RPMI7951 (cell line): ENCODE measurements at places on chromosomes 7 and 10. TPM values are rescaled to one million over a fixed set of nuclear protein-coding genes. Genes with fewer than 3 reads are reported as not detected.

GRCh38 chr10:62109587-62110293, 158.9 kb downstream of the RTKN2 start:
- DNase-seq, result no peak

DNA sequence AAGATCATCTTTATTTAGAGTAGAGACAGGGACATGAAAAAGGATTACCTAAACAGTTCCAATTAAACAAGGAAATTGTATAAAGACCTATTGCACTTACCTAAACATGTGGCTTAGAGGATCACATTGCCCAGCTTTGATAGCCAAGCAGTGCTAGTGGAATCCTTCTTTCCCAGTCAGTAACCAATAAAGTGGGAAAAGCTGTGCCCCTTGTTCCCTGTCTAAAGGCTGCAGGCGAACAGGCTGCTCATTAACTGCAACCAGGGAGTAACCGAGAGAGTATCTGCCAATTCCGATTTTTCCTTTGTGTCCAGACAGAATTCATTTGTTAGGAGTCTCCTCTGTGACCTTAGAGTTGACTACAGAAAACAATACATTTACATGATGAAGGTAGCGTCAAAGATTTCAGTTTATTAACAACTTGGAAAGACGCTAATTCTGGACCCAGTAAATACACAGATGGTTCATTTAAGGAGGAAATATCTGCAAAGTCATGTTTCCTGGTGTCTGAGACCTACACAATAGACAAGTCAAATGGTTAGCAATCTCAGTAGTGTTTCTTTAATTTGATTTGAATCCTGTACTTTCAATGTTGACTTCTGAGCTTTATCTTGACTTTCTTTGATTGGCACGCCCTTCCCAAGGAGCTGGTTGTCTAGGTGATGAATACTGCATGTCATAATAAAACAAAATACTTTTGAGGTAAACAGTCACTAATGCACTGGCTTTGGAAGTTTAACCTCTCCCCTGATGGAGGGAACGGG, 57.3 kb upstream of the MET start:
- DNase-seq, result no peak

GRCh38 chr7:96235281-96235680, 86.6 kb downstream of the SLC25A13 start:
- no peak for DNase-seq

DNA sequence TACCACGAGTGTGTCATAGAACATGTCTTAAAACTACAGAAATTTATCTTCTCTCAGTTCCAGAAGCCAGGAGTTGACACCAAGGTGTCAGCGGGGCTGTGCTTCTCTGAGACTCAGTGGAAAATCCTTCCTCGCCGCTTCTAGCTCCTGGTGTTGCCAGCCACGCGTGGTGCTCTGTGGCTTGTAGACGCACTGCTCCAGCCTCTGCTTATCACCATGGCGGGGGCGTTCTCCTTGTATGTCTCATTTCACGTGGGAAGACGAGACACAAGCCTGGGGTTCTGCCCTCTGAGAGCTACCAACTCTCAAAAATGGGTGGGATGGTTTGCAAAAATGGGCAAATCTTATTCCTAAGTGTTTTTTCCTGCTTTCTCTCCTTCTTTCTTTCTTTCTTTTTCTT, 11.0 kb upstream of the GALNTL5 start:
- DNase-seq, result no peak

DNA sequence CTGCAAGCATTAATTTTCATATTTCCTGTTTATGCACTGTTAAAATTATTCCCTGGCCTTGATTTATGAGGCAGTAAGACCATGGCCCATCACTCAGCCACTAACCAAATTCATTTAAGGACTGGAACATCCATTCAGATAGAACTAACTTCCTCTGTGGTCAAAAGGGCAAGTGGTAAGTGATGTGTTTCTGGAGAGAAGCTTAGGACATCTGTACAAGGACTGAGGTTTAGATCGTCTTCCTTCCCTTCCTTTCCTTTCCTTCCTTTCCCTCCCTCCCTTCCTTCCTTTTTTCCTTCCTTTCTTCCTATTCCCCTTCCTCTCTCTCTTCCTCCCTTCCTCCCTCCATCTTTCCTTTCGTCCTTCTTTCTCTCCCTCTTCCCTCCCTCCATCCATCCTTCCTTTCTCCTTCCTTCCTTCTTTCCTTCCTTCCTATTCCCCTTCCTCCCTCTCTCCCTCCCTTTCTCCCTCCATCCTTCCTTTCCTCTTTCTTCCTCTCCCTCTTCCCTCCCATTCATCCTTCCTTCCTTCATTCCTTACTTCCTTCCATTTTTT, 1019.4 kb downstream of the TYW1 start:
- DNase-seq, result no peak

GRCh38 chr7:1847260-1848001, 177.4 kb downstream of the ELFN1 start:
- DNase-seq, result no peak

DNA sequence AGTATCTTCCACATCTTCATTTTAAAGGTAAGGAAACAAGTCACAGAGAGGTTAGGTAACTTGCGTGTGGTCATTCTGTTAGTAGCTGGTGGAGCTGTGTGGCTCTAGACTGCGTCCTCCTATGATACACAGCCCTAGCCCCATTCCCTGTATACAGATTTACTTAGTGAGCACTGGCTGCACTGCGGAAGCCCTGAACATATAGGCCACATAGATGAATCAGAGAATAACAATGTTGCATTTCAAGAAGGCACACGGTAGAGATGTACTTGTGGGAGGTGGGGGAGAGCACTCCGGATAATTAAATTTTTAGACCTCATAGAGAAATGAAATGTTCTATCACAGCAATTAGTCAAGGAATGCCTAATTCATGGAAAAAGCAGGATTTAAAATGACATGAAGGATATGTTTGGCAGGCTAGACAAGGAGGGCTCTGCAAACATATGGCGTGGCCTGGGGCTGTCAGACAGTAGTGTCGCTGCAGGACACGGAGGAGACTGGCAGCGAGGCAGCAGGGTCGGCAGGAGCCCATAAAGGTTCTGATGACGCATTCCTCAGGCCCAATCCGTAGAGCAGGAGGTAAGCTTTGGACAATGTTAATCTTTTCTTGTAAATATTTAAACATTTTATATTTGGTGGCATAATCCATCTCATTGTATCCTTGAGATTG, 29.5 kb downstream of the RAB11FIP2 start:
- DNase-seq, result no peak

AKR1D1 gene
- not detected in 2 replicates for total RNA-seq

MOGAT3 gene
- total RNA-seq, result not detected in 2 replicates
